ENCODE measurements at places on chromosomes 12 and 14. TPM values are rescaled to one million over a fixed set of nuclear protein-coding genes. Genes with fewer than 3 reads are reported as not detected.

GRCh38 chr14:36659822-36660735, 1.6 kb upstream of the PAX9 start:
- no peaks in the 10 kb centered on the region for H3K36me3 ChIP-seq
- no peaks in the 10 kb centered on the region for H3K27me3 ChIP-seq
- no peak for DNase-seq
- H3K4me1 ChIP-seq: no peaks in the 10 kb centered on the region
- no peak overlapping the region for H3K4me3 ChIP-seq

- no peak for DNase-seq
- H3K4me3 ChIP-seq: no peak overlapping the region
- no peaks in the 10 kb centered on the region for H3K36me3 ChIP-seq
- H3K27ac ChIP-seq: no peak overlapping the region
Measured at GRCh38 chr12:94205822-94206221, 57.4 kb downstream of the PLXNC1 start.

DNA sequence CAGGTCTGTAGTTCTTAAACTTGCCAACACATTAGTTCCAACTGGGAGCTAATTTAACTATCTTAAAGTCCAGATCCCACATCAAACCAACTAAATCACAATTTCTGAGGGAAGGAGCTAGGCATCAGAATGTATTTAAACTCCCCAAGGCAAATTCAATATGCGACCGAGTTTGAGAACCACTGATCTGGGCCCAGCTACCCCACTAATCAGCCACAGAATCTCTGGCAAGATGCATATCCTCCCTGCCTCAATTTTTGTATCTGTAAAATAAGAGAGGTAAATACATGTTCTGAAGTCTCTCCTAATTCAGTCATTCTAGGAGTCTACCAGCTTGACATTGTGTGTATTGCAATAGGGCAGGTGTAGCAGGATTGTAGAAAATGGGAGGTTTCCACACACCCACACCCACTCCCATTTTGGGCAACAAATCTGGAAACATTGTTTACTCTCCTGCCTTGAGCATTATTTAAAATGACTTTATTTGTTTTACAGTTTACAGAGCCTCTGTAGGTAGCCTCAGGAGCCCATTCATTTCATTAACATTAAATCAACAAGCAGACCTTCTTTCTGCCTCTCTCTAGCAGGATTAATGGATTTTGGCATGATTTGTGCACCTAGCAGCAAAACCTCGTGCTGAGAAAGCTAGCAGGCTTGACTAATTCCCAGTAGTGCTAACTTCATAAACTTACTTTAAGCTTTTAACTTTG, 15.6 kb downstream of the LGR5 start:
- no peak for DNase-seq
- H3K4me1 ChIP-seq: no peaks in the 10 kb centered on the region
- H3K27me3 ChIP-seq: peaks cover 8% of the 10 kb centered on the region
- no peak overlapping the region for H3K27ac ChIP-seq

Gene BBS10
- total RNA-seq: 7.8 TPM

Gene TMEM119
- total RNA-seq: not detected

Gene P2RX4
- 12.4 TPM for total RNA-seq

Gene BTBD7
- 24.7 TPM for total RNA-seq

All from Panc1 (cell line).